ENCODE measurements at places on chromosomes 12 and 14.

GRCh38 chr12:109709401-109709991 lies 4.1 kb upstream of the FAM222A start:
- no peak for DNase-seq

DNA sequence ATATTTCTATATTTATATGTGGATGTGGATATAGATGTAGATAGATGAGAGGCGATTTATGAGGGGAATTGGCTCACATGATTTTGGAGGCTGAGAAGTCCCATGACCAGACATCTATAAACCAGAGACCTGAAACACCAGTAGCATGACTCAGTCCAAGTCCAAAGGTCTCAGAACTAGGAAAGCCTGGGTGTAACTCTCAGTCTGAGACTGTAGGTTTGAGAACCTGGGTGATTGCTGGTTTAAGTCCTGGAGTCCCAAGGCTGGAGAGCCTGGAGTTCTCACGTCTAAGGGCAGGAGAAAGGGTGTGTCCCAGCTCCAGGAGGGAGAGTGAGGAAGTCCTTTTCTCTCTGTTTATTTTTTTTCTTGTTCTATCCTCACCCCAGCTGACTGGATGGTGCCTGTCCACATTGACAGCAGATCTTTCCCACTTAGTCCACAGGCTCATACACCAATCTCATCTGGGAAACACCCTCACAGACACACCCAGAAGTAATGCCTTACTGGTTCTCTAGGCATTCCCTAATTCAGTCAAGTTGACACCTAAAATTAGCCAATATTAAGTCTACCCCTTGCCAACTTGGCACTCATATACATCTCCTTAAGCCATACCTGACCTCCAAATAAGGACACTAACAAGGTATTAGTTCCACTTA lies 45.4 kb downstream of the EMP1 start:
- DNase-seq: no peak

GRCh38 chr12:7439579-7440505 lies 4.1 kb downstream of the CD163L1 start:
- peak; percentile 46 for DNase-seq

DNA sequence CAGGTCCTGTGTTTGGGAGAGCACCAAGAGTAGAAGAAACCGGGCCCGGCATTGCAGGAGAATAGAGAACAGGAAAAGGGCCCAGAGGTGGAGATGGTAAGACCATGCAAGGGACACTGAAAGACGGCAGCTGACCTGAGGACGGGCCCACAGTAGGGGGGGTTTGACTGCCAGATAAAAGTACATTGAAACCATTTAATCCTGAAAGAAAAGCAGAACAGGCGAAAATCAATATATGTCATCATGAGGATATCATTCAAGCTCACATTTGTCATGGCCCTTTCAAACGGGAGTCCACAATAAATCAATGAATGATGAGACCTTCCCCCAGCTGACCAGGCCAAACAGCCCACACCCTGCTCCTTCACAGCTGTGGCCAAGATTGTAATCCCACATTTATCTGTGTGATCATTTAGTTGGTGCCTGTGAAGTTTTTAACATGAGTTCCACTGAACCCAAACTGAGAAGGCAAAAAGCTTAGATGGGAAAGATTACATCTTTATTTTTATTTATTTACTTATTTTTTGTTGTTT lies 39.5 kb downstream of the E2F7 start:
- DNase-seq: no peak

DNA sequence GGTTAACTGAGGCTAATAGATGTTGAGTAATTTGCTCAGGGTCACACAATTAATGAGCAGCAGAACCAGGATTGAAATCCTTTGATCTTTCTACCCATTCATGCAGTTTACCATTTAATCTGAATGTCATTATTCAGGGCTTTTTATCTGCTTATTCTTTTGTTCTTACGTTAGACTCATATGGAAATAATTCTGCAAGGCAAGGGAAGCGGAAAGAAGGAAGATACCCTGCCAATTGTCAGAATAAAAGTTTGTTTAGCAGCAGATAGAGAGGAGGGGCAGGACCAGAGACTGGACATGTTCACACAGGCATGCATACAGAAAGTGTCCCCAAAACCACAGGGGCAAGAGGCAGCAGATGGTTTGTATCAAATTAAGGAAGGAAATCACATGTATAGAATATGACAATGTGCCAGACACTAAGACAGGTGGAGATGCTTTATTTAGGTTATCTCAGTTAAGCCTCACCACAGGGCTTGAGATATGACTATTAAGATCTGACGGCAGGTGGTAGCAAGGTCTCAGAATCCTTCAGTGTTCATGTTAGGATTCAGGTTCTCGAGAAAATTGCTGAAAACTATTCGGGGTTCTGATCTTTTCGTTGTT lies 29.8 kb downstream of the BRMS1L start:
- DNase-seq: no peak

GRCh38 chr12:16492240-16492639 lies 113.7 kb downstream of the LMO3 start:
- no peak for DNase-seq
